ENCODE measurements at places on chromosomes 5 and 9.

GRCh38 chr5:148482697-148483462 lies 99.1 kb downstream of the FBXO38 start:
- DNase-seq, result peak; percentile 10

DNA sequence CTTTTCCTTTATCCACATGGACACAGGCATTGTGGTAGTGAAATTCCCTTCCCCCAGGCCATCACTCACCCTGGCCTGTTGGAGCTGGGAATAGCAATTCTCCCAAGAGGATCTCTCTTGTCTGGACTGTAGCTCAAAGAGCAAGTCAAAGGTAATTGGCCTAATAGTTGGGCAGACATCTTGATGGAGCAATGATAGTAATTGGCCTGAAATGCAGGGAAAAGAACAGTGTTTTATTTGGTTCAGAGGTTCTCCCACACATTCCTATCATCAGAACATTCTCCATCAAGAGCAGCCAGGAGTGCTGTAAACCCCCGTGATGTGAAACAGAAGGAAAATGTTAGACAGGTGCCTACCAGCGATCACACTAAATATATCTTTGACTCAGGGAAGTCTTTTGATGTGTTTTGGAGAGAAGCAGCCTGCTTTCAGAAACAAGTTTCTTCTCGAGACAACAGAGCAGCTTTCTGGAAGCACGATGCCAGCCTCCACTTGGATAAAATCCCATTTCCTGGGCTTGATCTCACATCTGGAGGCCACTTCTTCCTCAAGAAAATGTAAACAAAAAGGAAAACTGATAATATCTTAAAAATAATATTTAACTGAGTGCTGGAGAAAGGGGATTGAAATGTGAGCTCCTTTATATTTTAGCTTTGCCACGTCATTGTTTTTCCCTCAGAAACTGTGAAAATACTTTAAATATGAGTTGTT lies 198.1 kb upstream of the WWC1 start:
- no peak for DNase-seq

GRCh38 chr5:138831703-138832102 lies 43.4 kb downstream of the LRRTM2 start:
- no peak for DNase-seq

GRCh38 chr9:38067859-38068681 lies 957 bp downstream of the SHB start:
- DNase-seq, result no peak

- no peak for DNase-seq
These were observed 17.1 kb downstream of the MTREX start for GRCh38 chr5:55324815-55325418.

DNA sequence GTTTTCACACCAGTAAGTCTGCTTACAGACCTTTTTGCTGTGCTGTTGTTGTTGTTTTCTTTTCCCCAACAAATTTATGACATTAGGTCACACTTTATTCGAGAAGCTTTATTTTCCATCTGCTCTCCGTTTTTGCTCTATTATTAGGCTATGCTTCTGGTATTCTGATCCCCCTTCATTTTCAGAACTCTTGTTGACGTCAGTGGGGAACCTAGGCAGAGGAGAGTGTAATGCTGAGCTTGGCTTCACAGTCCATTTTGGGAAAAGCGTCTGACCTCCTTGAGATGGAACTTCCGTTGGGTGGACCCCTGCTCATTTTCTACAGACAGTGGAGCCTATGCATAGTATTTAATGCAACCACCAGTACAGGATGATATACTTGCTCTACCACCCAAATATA lies 387.9 kb upstream of the MEF2C start:
- no peak for DNase-seq

GRCh38 chr9:34572628-34573027 lies 16.9 kb downstream of the CNTFR start:
- DNase-seq, result no peak

- no peak for DNase-seq
These were observed 172.8 kb downstream of the ENTREP1 start for GRCh38 chr9:69497816-69498215.

- DNase-seq, result peak; percentile 69
These were observed 47.5 kb downstream of the DBH start for GRCh38 chr9:133683586-133684120.

- no peak for DNase-seq
These were observed 104.7 kb downstream of the ADAMTS2 start for GRCh38 chr5:179240561-179240960.

- no peak for DNase-seq
These were observed 3.9 kb downstream of the FNIP1 start for GRCh38 chr5:131792896-131793295.

- DNase-seq, result no peak
These were observed 40.4 kb downstream of the ZDHHC21 start for GRCh38 chr9:14652729-14653377.

DNA sequence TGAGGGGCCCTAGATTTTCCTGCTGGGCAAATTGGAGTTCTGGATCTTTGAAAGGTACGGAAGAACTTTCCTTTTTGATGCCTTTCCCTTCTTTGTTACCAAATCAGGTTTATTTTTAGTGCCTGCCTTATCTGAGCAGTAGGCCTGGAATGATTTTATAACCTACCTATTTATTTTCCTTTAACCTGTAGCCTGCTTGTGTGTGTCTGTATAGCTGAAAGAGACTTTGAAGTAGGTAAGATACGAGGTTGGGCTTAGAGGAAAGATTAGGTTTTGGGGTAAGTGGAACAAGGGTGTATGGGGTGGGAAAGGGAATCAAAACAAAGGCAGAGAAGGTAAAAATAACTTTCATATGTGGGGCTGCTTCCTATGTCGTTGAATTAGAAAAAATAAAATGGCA lies 211.2 kb downstream of the CD180 start:
- DNase-seq, result no peak

GRCh38 chr5:41193456-41194205 lies 19.7 kb downstream of the C6 start:
- DNase-seq, result no peak

- no peak for DNase-seq
These were observed 323.9 kb downstream of the TMEM161B start for GRCh38 chr5:87944553-87945285.

DNA sequence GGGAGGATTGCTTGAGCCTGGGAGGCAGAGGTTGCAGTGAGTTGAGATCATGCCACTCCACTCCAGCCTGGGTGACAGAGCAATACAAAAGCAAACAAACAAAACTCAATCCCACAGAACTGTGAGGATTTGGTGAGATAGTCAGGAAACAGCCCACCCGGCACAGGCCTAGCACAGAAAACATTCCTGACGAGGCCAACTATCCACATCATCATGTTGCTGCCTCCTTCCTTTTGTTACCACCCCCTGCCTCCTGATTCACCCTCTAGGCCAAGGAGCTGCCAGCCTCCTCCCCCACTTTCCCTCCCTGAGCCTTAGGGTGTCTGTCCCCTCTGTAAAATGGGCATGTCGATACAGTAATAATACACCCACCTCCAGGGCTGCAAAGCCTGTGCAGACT lies 39.0 kb downstream of the STK10 start:
- no peak for DNase-seq

DNA sequence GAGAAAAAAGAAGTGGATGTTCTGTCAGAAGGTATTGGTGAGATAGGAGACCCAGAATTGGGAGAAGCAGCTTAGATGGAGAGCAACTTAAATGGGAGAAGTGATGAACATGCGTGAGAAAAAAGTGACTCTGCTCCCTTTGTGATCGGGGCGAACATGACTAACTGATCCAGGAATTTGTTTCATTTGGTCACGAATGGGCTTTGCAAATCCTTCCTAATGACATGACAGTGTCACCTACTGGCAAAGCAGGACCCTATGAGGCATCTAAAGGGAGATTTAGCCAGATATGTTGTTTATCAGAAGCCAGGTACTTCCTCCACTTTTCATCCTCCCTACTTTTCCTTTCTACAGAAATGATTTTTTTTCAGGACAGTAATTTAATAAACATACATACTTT lies 787.4 kb upstream of the RGMB start:
- no peak for DNase-seq

Data from activated T-helper 1 cell treated with Interleukin-2 at 50 U/mL for 16 hours (primary cell).